ENCODE measurements at places on chromosomes 11 and 22.

DNA sequence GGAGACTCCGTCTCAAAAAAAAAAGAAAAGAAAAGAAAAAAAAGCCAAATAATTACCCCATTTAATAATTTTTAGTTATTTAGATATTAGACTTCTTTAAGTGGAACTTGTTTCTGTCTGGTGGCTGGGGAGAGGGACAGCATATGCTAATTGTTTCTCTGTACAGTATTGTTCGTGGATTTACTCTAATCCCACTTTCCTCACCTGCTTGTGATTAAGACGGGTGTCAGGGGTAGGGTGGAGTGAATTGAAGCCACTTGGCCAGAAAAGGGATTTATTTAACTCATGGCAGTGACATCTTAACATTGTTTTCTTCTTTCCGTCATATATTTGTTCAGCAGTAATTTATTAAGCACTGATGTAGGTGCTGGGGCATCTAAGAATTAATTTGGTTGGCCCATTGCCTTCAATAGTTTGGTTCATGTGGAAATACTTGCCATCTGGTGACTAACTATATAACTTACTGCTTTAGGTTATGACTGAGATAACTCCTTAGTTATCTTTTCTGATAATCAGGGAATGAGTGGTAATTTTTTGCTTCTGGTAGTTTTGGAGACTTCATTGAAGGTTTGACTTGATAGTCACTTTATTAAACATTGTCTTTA, 4.6 kb downstream of the TNRC6B start:
- DNase-seq, result no peak

DNA sequence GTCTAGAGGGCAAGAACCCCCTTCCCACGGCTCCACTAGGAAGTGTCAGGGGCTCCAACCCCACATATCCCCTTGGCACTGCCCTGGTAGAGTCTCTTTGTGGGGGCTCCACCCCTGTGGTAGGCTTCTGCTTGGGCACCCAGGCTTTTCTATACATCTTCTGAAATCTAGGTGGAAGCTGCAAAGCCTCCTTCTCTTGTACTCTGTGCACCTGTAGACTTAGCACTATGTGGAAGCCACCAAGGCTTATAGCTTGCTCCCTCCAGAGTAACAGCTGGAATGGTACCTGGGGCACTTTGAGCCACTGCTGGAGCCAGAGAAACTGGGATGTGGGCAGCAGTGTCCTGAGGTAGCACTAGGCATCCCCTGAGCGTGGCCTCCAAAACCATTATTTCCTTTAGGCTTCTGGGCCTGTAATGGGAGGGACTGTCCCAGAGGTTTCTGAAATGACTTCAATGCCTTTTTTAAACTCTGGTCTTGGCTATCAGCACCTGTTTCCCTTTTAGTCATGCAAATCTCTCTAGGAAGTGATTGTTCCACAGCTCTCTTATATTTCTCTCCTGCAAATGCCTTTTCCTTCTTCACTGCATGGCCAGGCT, 68.4 kb downstream of the TRAF6 start:
- DNase-seq, result no peak

DNA sequence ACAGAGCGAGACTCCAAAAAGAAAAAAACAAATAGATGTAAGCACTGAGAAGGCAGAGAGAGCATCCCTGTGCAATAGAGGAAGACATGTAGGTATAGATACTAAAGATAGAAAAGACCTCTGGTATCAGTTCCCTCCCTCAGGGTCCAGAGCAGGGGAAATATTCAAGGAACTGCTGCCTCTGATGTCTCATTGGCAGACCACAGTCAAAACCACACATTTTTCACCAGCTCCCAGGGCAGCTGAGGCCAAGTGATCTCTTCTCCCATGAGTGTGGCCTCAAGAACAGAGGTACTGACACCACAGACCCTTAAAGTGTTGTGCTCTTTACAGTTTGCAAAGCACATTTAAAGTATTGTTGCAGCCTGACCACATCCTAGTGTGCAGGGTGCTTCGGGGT, 288.5 kb downstream of the NTM start:
- no peak for DNase-seq

GRCh38 chr11:119108146-119108856, 1.2 kb downstream of the C2CD2L start:
- DNase-seq, result no peak

DNA sequence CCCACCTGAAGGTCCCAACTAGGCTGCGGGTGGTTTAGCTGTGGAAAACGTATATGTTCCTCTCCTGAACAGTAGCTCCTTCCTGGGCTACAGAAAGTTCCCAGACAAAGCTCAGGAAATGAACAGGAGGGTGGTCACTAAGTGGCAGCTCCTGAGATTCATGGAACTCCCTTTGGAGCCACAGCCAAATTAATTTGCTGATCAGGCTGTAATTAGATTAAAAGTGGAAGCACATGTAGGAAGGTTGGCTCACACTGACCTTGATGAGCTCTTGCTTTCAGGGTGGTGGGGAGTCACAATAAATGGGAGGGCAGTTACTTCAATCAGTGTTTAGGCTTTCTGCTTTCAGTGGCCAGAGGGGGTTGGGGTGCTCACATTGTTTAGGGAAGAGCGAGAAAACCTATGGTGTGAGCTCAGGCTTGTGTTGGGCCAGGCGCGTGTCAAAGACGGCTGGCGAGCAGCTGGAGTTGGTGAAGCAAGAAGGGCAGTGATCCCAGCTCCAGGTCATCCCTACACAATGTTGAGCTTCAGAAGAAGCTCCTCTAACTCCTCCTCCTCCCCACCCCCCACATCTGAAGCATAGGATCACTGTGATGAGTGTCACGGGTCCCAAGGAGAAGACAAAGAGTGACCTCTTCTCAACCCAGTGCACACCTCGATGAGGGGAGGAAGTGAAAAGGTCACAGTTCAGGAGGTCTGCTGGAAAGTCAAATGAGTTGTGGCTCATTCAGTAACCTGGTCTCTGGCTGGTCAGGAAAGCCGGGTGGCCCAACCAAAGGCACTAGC, 42.5 kb downstream of the CLPB start:
- DNase-seq, result no peak

Data from heart right ventricle (tissue), 16 donors.